ENCODE measurements at places on chromosomes 12 and 14. TPM values are rescaled to one million over a fixed set of nuclear protein-coding genes. Genes with fewer than 3 reads are reported as not detected.
A peak's percentile ranks its signal among the peaks of the same experiment; 100 is the strongest.

Gene KCNC2
- not detected for total RNA-seq

Gene TAS2R42
- not detected for total RNA-seq

DNA sequence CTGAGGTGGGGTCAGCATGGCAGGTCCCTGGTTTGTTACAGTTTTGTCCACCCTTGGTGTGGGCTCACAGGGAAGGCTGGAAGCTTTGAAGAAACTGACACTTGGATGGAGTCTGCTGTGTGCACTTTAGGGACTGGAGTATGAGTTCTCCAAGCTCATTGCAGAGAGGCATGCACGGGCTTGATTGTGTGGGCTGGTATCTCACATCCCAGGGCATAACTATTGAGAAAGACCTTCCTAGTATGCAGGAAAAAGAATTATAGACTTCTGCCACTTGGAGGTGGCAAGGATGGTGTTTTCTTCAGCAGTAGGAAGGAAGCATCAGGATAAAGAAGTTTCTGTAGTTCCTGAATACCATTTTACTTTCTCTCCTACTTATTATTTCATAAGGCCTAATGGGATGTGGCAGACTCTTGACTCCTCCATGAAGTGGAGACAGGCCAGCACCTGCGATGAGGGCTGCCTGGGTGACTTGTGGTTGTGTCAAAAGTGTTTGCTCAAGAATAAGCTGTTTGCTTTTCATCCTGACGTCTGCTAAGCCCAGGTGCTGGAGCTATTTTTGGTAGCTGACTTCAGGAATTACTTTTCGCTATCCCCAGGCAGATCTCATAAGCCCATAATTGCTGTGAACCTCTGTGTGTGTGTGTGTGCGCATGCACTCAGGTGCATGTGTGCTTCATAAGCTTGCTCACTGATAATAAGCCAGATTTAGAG, 125.8 kb downstream of the KTN1 start:
- DNase-seq = peak; percentile 80

GRCh38 chr12:118345355-118345754, 27.4 kb downstream of the TAOK3 start:
- DNase-seq = no peak

Gene KCNMB4
- total RNA-seq = 0.11 TPM

Gene IQSEC3
- not detected for total RNA-seq

GRCh38 chr14:34211732-34212131, 250.3 kb downstream of the SPTSSA start:
- peak; percentile 67 for DNase-seq

DNA sequence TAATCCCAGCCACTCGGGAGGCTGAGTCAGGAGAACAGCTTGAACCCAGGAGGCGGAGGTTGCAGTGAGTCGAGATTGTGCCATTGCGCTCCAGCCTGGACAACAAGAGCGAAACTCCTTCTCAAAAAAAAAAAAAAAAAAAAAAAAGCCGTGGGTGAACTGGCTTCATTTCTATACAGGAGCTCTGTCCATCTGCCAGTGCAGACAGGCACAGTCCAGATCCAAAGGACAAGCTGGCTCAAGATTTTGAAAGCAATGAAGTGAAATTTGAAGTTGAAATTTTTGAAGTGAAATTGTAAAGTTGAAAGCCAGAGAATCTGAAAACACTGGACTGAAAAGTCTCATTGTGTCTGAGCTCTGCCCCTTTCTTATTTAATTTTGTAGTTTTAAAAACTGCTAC, 134.7 kb downstream of the CALM1 start:
- no peak for DNase-seq

DNA sequence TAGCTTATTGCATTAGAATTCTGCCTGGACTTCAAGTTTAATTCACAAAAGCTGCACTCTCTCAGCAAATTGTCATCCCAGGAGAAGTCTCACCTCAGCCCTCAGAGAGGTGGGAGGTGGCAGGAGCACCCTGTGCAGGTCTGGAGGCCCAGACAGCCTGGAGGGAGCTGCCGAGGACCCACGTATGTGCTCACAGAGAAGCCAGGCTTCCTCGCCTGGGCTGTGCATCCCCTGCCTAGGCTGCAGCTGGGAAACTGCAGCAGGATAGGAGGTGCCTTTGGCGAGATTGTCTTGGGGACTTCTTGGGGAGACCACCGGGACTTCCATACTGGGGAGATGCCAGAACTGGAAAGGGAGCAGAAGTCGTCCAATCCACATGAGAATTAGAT, 8.8 kb downstream of the CPNE6 start:
- DNase-seq = no peak

DNA sequence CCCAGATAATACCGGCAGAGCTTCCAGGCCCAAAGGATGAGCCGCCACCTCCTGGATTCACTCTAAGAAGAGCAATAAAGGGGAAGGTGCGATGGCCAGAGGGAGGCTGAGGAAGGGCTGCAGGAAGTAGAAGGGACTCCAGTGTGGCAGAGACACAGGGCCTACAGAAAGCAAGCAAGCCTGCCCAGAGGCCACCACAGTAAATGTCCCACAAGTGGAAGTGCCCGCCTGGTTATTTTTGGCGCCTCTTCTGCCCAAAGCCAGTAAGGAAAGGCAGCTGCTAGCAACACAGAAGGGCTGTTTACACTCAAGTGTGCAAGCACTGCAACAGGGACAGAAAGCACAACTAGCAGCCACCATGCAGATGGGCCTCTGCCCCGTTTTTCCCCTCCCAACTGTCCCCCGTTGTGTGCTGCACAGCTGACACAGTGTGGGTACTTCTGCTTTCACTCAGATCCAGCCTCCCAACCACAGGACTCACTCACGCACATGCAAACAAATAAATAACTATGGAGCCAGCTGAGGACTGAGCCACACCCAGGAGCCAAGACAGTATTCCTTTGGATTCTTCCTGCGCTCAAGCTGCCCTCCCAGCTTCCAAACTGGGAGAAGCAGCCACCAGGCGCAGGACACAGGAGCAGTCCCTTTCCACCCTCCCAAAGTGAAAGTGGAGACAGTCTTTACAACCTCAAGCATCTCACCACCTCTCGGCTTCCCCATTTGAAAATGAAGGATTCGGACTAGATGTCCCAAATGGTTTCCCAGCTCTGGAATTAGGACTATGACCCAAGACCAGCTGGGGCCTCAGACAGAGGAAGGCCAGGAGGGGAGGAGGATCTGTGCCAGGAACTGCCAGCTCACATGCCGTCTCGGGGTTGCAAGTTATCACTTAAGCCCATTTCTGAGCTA, 40.0 kb upstream of the PNMA1 start:
- DNase-seq = peak; percentile 38

- no peak for DNase-seq
Observed at GRCh38 chr12:120984351-120984898, 6.1 kb downstream of the HNF1A start.

- DNase-seq = no peak
Observed at GRCh38 chr14:102050625-102051024, 36.2 kb downstream of the HSP90AA1 start.

All from foreskin keratinocyte (primary cell).